Stimulated activated CD8-positive, alpha-beta memory T cell treated with anti-CD3 and anti-CD28 coated beads, Interleukin-15, amount 100 ng/mL, for 48 hours (primary cell): ENCODE measurements at places on chromosomes 7 and 10.

- DNase-seq: peak; percentile 15
These were observed 58.5 kb downstream of the LGI1 start for GRCh38 chr10:93816123-93816747.

DNA sequence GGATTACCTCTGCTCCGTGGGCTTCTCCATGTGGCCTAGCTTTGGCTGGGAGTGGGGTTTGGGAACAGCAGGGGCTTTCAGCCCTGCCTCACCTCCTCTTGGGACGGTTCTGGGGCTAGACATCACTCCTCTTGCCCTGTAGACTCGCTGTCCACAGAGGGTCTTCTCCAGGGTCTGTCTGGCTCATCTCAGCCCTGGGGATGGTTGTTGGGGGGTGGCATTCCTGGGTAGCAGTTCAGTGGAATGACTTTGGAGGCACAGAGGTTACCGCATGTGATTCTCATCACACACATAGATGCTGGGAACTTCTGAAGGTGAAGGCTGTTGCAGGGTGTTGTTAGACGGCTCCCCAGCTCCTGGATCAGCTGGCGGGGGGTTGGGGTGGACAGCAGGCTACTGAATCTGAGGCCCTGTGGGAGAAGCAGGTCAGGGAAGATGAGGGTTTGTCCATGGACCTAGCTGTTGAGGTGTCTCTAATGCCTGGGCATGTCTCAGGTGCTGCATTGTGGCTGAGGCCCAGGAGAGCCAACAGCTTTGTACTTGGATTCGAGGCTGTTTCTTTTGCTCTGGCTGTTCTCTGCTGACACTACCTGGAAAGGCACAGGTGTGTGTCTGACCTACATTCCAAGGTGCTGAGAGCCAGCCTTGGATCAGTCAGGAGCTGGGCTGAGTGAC lies 23.8 kb downstream of the RAMP3 start:
- no peak for DNase-seq

DNA sequence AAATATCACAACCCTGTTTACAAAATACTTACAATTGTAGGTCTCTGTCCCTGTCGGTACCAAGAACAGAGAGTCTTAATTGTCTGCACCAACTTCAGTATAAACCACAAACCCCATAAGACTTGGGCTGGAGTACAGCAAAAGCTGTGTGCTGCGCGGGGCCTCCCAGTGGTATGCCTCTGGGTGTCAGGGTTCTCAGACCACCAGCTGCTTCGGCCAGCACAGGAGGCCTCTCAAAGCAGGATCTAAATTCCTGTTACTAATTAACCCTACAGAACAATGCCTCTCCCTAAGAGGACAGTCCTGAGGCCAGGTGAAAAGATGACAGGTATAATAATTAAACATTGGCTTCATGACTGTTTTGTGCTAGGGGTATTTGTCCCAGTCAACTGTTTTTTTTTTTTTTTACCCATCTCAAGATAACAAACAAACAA lies 957 bp upstream of the SVIL start:
- no peak for DNase-seq

GRCh38 chr7:50982626-50983025 lies 199.9 kb upstream of the GRB10 start:
- no peak for DNase-seq

GRCh38 chr10:111551001-111551400 lies 474.2 kb downstream of the ADRA2A start:
- DNase-seq: no peak

GRCh38 chr10:122499491-122499941 lies 38.2 kb downstream of the HTRA1 start:
- DNase-seq: no peak

DNA sequence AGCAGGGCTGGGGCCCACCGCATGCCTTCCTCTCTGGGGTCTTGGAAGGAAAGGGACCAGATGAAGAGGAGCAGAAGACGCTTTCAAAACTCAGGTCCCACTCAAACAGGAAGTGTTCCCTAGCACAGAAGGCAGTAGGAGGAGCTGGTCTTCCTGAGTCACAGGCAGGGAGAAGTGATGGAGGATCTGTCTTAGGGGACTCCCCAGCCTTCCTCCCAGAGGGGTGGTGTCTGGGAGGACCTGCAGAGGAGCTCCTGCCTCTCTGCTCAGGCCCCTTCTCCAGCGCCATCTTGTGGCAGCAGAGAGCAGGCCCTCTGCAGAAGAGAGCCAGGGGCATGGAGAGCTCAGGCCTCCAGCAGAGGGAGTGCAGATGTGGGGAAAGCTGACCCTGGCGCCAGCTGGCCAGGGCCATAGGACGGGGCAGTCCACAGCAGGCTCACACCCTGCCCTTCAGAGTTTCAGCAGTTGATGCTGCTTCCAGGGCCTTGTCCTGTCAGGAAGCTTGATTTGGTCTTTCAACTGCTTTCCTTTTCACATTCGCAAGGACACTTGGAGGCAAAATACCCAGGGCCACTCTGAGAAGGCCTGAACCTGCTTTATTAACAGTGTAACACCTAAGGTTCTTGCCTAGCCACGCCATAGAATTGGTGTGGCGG lies 62.2 kb upstream of the TARP start:
- peak; percentile 74 for DNase-seq

GRCh38 chr10:119724593-119725516 lies 995 bp upstream of the INPP5F start:
- DNase-seq: no peak

- DNase-seq: no peak
These were observed 7.1 kb upstream of the ZNF33B start for GRCh38 chr10:42645516-42645915.

GRCh38 chr10:42753126-42753506 lies 29.5 kb upstream of the BMS1 start:
- DNase-seq: peak; percentile 61

DNA sequence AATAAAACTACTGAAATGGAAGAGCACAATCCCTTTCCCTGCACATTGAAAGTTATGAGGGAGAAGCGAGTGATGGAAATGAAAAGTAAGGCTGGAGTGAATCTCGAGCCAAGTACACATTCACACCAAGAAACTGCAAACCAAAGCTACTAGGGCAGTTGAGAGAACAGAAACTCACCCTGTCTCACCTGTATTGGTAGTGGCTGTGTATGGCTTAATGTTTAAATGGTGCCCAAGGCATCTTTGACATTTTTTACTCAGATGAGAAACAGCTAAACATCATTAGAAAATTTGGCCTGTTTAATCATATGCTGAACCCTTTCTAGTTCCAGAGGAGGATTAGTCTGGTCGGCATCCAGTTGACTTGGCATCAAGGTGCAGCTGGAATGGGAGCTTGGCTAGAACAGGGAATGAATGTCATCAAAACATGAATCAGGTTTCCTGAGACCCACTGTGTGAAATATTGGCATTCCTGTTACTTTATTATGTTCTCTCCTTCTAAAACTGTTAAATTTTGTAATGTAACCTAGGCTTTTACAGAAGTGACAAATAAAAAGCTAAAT lies 840.8 kb downstream of the GRM8 start:
- DNase-seq: no peak

DNA sequence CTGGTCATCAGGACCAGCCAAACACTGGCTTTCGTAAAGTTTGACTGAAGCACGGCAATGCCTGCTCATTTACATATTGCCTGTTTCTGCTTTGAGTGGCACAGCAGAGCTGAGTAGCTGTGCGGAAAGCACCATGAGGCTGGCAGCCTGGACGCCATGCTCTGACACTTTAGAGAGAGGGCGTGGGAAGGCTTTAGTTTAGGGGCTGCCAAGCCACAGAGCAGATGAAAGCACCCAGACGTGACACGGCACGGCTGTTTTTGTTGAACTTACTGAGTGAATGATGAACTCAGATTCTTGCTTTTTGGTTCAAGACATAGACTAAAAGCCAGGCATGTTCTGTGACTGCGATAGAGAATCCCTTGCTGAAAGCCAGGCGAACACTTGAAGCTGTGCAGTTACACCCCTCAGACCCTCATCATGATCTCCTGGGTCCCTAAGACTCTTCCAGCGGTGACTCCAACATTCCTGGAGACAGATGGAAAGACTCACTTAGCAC lies 182.1 kb downstream of the ZMYND11 start:
- peak; percentile 11 for DNase-seq

DNA sequence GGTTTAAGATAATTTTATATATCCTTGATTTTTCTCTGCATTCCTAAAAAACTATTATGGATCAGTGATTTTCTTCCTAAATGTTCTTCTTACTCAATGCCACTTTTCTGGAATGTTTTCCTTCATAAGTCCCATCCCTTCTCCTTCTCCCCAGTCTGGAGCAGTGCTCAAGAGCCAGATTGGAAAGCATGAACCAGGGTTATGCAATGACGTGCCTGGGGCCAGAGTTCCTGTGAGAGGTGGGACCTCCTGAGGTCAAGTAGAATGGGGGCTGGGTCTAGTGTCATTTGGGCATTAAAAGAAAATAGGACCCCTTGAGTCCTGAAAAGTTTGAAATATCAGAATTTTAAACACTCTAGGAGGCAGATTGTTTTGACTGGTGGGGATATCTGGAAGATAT lies 132.0 kb upstream of the NPY start:
- DNase-seq: no peak

DNA sequence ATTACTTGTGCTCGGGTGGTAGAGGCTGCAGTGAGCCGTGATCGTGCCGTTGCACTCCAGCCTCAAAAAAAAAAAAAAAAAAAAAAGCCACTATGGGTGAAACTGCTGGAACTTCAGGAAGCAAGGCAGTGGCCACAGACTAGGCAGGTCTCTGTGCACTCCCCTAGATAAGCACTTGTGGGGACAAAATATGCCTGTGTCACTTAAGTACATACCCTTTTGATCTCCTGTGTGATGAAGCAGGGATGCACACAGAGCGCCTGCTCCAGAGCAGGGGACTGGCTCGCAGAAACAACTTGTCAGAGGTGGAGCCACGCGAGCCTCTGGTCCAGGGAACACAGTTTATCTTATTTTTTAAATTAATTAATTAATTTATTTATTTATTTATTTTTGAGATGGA lies 42.9 kb upstream of the PSAP start:
- no peak for DNase-seq

GRCh38 chr10:43698156-43698555 lies 49.5 kb upstream of the ZNF32 start:
- DNase-seq: no peak

GRCh38 chr7:127769696-127770400 lies 117.9 kb downstream of the SND1 start:
- no peak for DNase-seq

DNA sequence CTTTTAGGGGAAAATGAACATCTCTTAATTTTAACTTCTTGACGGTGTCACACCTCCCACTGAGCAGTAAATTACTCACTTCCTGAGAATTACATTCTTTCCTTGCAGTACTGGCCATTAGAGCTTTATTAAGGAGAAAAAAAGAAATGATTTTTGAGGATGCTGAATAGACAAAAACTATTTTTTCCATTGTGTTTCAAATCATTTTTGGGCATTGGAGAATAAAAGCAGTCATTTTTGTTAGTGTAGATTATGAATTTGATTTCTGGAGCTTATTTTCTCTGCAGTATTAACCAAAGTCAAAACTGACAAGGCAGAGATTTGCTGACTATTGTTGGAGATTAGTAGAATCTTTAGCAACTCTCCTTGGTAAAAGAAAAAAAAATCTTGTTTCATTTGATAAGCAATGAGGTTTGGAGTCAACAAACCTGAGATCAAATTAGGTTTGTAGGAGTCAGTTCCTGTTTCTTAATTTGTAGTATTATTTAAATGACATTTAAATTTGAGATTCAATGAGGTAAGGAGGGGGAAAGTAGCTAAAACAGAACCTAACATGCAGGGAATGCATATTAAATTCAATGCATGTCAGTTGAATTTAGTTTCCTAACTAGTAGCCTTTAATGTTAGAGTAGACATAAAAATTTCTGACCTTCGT lies 70.6 kb downstream of the AP3M1 start:
- no peak for DNase-seq

- no peak for DNase-seq
These were observed 198.3 kb downstream of the PRKG1 start for GRCh38 chr10:51272555-51272954.

- DNase-seq: no peak
These were observed 122.5 kb upstream of the C1QL3 start for GRCh38 chr10:16644146-16644545.

- no peak for DNase-seq
These were observed 4.1 kb downstream of the TRIM8 start for GRCh38 chr10:102648269-102648888.

DNA sequence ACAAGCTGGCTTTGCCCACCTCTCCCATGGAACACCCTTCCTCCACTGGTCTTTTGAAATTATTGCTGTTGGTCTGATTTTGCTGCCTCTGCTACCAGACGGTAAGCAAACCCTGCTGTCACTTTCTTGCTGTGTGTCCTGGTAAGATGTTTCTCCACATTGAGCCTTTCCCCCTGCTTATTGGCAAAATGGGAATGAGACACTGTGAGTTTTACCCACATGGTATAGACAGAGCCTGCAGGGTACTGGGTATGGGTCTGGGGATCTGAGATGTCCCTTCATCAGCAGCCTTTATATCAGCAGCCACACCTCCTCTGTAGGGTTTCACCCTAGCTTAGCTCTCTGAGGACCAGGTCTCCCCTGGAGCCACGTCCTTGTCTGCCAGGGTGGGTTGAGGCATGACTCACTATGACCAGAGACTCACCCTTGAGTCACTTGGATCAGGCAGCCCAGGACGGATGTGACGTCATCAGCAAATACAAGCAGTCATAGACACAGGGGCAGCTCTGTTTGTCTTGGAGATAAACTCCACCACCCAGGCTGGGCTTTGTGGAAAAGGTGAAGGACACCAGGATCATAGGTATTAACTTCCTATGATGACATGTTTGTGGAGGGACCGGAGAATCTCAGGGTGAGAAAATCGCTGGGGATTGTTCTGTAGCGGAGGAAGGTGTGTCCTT lies 17.9 kb upstream of the BAIAP2L1 start:
- DNase-seq: peak; percentile 29

- DNase-seq: no peak
These were observed 297.9 kb upstream of the HGF start for GRCh38 chr7:82067628-82068264.

DNA sequence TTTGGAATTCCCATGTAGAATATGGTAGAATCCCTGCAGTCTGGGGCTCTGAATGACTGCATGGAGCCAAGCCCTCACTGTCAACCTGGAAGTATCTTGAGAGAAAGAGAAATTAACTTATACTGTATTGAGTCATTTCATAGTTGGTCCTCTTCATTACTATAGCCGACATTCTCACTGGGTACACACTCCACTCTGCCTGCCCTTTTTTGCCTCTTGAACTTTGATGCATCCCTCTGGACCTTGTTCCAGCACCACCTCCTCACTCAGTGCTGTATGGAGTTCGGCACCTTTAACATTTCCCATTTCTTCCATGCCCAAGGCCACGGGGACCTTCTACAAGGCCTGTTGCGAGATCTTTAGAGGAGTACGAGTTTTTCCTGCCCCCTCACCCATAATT lies 4.6 kb upstream of the ARHGAP22 start:
- no peak for DNase-seq

- DNase-seq: no peak
These were observed 309.8 kb downstream of the PARD3 start for GRCh38 chr10:34505338-34505737.

DNA sequence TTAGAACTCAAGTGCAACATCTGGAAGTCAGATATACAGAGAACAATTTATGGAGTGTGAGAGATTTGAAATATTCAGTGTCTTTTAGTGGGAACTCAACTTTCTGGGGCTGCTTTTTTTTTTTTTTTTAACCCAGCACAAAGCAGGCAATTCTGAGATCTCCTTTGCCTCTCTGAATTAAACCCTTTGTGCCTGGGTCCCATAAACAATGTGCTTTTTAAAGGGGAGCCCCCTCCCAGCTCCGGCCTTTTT lies 146.8 kb downstream of the CELF2 start:
- no peak for DNase-seq
